ENCODE measurements at places on chromosomes 12 and 14. TPM values are rescaled to one million over a fixed set of nuclear protein-coding genes. Genes with fewer than 3 reads are reported as not detected.

MAPKAPK5 gene
- total RNA-seq: 34.2 TPM

SLC24A4 gene
- total RNA-seq: 1.8 TPM

DNA sequence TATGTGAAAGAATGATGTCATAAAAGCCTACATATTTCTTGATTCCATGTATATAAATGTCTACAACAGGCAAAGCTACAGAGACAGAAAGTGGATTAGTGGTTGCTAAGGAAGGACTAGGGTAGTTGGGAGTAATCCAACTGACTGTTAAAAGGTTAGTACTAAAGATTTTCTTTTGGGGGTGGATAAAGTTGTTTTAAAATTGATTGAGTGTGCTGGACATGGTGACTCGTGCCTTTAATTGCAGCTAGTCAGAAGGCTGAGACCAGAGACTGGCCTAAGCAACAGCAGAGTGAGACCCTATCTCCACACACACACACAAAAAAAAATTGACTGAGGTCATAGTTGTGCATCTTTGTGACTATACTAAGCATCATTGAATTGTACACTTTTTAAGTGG is 234.3 kb downstream of the C12orf50 start:
- no peak for DNase-seq

DNA sequence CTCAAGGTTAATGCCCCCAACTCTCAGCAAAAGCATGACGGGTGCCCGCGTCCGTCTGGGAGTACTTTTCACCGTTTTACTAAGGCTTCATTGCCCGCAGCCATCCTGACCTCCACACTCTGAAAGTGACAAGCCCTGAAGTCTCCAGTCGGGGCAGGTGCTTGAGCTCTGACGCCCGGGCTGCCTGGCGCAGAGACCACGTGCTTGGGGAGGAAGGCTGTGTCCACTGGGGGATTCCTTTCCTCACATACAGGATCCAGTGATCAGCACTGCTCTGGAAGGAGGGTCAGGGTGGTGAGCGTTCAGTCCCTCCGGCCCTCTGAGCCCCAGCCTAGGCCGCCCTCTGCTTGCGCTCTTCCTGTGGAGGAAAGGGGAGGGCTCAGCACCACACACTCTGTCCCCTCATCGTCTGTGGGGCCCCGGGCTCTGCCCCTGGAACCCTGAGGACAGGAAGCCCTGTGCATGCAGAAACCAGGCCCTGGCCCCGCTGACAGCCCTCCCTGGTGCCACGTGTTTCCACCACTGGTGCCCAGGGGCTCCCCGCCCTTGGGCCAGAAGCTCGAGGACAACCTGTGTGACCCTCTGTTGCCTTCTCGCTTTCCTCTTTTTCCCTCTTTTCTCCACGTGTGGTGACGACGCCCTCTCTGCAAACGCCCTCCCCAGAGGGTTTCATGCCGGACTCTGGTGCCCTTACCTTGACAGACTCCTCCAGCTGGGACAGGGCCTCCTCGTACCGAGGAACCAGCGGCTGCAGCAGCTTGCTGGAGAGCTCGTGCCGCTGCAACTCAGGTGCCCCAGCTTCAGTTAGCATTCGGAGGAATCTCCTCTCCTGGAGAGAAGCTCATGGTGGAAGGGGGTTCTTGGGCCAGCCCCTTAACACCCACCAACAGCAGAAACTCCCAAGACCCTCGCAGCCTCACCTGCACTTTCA is 4.9 kb downstream of the DDX51 start:
- no peak for DNase-seq

DNA sequence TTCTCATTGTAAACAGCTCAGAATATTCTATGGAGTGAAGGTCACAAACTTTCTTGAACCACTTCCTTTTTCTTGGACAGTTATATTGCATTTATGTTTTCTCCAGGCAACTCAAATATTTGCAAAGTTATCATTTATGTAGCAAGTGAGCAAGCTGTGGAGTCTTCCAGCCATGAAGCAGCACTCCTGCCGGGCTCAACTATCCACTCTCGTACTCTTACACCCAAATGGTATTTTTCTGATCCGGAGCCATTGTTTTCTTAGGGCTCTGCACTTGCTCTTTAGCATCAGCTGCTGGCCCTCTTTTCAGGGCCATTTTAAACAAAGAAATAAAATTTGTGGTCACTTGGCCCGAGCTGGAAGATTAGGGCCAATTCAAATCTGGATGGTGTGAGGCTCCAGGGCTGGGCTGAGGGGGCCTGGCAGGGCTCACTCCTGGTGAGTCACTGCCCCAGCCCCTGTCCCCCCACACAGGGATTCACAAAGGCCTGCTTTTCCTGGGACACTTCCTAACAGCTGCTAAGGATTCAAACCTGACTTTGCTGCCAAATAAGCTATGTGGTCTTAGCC is 19.7 kb downstream of the SYNE3 start:
- peak; percentile 96 for DNase-seq

DNA sequence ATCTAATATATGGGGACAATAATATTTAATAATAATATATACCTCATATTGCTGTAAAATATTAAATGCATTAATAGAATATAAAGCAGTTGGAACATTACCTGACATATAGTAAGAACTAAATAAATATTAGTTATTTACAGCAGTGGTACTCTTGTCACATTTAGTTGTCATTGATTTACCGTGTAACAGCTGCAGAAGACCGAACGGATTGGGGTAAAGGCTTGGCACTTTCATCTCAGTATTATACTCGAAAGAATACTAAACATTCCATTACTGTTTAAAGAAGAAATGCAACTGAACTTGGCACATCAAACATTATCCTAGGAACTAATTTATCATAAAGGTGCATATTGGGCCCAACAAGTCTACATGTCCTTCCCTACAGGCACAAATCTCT is 61.1 kb downstream of the ITPR2 start:
- DNase-seq: no peak

Data from muscle of leg (tissue), 16 donors.